ENCODE measurements at places on chromosomes 16 and 17. TPM values are rescaled to one million over a fixed set of nuclear protein-coding genes. Genes with fewer than 3 reads are reported as not detected.

DNA sequence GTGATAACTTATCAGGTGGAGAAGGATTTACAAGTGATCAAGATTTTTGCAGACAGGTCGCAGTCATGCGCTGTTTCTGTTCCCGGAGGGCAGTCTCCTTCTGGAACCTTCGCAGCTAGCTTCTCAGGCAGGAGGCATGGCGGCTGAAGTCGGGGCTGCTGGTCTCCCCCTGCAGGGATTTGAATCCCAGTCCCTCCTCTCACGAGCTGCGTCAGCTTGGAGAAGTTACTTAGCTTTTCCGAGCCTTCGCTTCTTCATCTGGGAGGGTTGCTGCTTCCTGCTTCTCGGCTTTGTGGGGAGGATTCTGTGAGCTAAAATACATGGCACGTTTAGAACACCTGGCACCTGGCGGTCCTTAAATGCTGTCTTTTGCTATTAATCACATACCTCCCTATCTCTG lies 287.8 kb upstream of the FOXF1 start:
- no peak overlapping the region for H3K27ac ChIP-seq
- H3K4me1 ChIP-seq: no peaks in the 10 kb centered on the region
- H3K27me3 ChIP-seq: peaks cover 21% of the 10 kb centered on the region
- DNase-seq: no peak
- no peaks in the 10 kb centered on the region for H3K36me3 ChIP-seq
- H3K4me3 ChIP-seq: no peak overlapping the region

- H3K36me3 ChIP-seq: no peaks in the 10 kb centered on the region
- DNase-seq: no peak
- H3K27me3 ChIP-seq: no peaks in the 10 kb centered on the region
Measured at GRCh38 chr17:2841606-2842005, 45.4 kb downstream of the RAP1GAP2 start.

GRCh38 chr17:29760279-29761039 lies 137.7 kb upstream of the CORO6 start:
- peak overlapping the region; percentile 72 for H3K27ac ChIP-seq
- peaks cover 22% of the 10 kb centered on the region for H3K4me1 ChIP-seq
- peak overlapping the region; percentile 96 for H3K4me3 ChIP-seq
- no peaks in the 10 kb centered on the region for H3K27me3 ChIP-seq
- peaks cover 6% of the 10 kb centered on the region for H3K36me3 ChIP-seq
- peak; percentile 32 for DNase-seq

DNA sequence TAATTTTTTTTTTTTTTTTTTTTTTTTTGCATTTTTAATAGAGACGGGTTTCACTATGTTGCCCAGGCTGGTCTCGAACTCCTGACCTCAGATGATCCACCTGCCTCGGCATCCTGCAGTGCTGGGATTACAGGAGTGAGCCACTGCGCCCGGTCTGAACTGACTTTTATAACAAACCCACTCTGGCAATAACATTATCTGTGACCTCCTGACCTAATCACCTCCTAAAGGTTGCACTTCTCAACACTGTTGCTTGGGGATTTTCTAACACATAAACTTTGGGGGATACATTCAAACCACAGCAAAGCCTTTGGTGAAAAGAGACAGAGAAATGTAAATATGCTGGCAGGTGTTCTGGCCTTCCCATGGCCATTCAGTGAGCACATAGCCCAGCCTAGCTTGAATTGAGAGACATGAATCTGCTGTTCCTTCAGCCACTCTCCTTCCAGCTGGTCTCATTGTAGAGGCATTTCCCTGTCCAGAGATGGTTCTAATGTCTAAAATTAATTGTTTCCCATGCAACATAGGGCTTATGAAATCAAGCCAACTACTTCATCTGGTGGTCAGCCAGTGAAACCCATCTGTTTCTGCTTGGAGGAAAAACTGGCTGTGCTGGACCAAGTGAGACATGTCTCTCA lies 28.3 kb downstream of the LYRM1 start:
- H3K36me3 ChIP-seq: peaks cover 6% of the 10 kb centered on the region
- no peak for DNase-seq
- H3K4me3 ChIP-seq: no peak overlapping the region
- no peaks in the 10 kb centered on the region for H3K27me3 ChIP-seq

GRCh38 chr17:39653662-39654331 lies 11.4 kb upstream of the TCAP start:
- peaks cover 5% of the 10 kb centered on the region for H3K4me1 ChIP-seq
- no peak overlapping the region for H3K27ac ChIP-seq
- H3K36me3 ChIP-seq: peaks cover 49% of the 10 kb centered on the region
- H3K4me3 ChIP-seq: no peak overlapping the region
- DNase-seq: peak; percentile 76

The SMIM5 gene
- 1.5 TPM for total RNA-seq

GRCh38 chr17:34076743-34077631 lies 178.1 kb upstream of the CCL2 start:
- no peaks in the 10 kb centered on the region for H3K27me3 ChIP-seq
- no peaks in the 10 kb centered on the region for H3K36me3 ChIP-seq
- no peak overlapping the region for H3K27ac ChIP-seq
- DNase-seq: no peak
- no peaks in the 10 kb centered on the region for H3K4me1 ChIP-seq

The USH1G gene
- not detected for total RNA-seq

DNA sequence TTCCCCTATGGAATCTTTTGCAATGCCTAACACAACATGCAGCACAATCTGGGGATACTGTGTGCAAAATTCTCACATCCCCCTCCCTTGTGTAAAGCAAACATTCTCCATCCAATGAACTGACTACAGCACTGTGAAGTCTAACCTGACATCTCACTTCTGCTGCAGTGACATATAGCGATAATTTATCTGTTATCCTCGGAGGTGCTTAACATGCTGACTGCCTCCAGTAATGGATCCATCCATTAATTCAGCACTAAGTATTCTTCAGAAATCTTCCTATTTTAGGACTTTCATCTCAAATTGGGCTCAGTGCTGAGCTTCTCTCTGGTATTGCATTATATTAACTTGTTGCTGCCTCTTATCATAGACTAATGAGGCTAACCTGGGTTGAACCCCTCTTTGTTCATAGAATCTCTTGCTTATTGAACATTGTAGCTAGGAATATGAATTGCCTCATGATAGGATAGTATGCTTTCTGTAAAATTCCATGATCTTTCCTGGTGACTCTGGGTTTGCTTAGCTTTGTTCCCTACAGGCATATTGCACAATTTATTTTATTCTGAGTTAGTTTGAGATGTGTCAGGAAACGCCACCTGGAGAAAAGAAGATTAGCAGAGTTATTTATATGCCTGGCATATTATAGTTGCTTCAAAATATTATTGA lies 187.9 kb downstream of the CNTNAP4 start:
- DNase-seq: no peak
- no peaks in the 10 kb centered on the region for H3K36me3 ChIP-seq

The TMEM235 gene
- total RNA-seq: not detected

The FZD2 gene
- total RNA-seq: 0.38 TPM

DNA sequence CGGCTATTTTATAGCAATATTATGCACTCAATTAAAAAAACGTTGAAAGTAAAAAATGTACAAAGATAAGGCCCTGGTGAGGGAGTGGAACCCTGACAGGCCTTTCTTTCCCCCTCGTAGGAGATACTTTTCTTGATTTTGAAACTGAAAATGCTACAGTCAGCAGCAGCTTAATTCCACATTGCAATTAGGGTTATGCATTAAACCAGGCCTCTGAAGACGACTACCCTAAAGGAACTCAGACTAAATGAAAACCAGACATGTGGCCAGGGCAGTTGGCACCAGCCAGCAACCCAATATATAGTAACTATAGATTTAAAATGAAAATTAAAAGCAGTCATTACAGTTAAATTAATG lies 463.2 kb upstream of the MAF start:
- no peaks in the 10 kb centered on the region for H3K36me3 ChIP-seq
- H3K27me3 ChIP-seq: no peaks in the 10 kb centered on the region
- DNase-seq: no peak

DNA sequence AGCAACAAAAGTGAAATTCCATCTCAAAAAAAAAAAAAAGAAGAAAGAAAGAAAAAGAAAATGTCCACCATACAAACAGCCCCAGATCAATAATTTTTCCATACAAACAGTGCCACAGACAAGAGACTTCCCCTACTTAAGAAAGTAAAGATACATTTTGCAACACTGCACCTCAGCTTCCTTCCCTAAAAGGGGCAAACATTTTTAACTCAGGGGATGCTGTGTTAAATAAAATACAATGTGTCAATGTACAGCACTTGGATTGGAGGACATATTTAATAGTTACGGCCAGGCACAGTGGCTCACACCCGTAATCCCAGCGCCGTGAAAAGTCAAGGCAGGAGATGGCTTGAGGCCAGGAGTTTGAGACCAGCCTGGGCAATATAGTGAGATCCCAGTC lies 22.3 kb downstream of the MYH11 start:
- no peaks in the 10 kb centered on the region for H3K36me3 ChIP-seq
- no peaks in the 10 kb centered on the region for H3K27me3 ChIP-seq
- H3K4me3 ChIP-seq: no peak overlapping the region
- no peak overlapping the region for H3K27ac ChIP-seq

GRCh38 chr16:62760398-62760797 lies 724.2 kb upstream of the CDH8 start:
- H3K36me3 ChIP-seq: no peaks in the 10 kb centered on the region
- no peak overlapping the region for H3K4me3 ChIP-seq
- no peaks in the 10 kb centered on the region for H3K4me1 ChIP-seq
- no peaks in the 10 kb centered on the region for H3K27me3 ChIP-seq

The SLC6A2 gene
- total RNA-seq: not detected

The NME3 gene
- total RNA-seq: 95.9 TPM

All from T-cell (primary cell).